ENCODE measurements at places on chromosomes 1 and 21.

DNA sequence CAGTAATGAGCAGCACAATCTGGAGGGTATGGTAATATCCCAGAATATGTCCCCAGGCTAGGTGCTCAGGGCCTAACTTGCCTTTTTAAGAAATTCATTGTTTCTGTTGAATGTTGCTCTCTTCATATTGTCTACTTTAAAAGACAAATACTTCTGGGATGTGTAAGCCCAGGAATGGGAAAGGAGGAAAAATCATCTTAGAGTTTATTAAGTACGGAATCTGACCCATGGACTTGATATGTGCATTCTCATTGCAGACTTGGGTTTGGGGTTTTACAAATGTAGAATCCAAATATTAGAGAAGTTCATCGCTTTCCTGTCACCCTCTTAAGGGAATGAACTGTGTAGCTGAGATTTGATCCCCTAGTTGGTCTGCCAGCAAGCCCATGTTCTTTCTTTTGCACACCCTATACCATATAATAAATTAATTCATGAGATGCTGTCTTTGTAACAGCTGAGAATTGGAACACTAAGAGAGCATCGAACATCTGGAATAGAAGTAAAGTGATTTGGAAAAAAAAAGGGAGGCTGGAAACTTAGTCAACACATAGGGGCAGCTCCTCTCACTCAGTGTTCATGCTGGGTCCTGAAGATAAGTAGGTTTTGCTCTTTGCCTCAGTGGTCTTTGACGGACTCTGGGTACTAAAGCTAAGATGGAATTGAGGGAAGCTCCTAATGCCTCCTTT, 235.8 kb upstream of the C1orf105 start:
- DNase-seq: no peak

- no peak for DNase-seq
These were observed 160.4 kb upstream of the HMGB4 start for GRCh38 chr1:33703464-33703863.

GRCh38 chr1:40906781-40907400, 44.7 kb upstream of the CITED4 start:
- no peak for DNase-seq

GRCh38 chr1:20220036-20220435, 33.7 kb upstream of the PLA2G2C start:
- no peak for DNase-seq

DNA sequence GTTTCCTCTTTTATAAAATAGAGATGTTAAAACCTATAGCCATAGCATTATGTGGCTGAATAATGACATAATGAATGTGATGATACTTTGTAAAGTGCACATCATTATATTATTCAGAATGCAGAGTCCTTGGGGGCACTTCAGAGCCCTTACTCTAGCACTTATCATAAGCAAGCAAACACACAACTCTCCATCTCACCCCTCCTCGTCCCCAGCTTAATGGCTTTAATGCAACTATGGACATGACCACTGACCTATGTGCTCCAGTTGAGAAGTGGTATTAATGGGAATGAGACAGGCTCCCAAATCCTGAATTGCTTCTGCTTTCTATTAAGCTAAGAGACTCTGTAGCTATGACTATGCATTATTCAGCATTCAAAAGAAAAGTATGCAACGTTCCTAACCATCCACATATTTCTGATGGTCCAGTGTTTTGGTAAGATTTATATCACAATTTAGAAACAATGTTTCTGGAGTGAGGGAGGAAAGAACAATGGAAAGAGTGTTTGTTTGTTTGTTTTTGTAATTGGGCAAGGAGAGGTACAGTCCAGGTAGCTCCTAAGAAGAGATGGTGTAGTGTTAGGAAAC, 194.0 kb upstream of the PLXNA2 start:
- no peak for DNase-seq

DNA sequence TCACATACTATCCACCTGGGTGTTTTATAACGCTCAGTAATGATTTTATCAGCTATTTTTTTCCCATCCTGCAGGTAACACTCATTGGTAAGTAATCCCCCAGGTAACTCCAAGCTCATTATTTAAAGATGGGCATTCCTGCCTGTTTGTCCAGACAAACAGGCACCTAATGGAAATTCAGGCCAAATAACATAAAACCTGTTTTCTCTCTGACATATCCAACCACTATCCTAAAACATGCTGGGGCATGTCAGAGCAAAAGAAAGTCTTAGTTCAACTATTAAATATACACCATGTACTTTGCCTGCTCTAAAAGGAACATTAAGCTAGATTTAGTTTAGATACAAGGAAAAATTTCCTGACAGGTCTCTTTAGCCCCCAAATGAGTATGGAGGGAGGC, 987.7 kb downstream of the TTLL7 start:
- no peak for DNase-seq

- DNase-seq: no peak
These were observed 6.8 kb downstream of the ETV3L start for GRCh38 chr1:157092831-157093230.

- no peak for DNase-seq
These were observed 478 bp downstream of the C2CD2 start for GRCh38 chr21:41953249-41953830.

GRCh38 chr1:14140831-14141401, 440.9 kb downstream of the PRDM2 start:
- no peak for DNase-seq

DNA sequence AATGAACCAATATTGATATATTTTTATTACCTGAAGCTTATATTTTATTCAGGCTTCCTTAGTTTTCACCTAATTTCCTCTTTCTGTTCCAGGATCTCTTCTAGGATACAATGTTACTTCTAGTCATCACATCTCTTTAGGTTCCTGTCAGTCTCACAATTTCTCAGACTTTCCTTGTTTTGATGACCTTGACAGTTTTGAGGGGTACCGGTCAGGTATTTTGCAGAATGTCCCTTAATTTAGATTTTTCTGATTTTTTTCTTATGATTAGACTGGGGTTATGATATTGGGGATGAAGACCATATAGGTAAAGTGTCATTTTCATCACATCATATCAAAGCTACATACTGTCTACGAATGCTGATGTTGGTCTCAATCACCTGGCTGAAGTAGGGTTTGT, 167.5 kb downstream of the LMX1A start:
- no peak for DNase-seq

DNA sequence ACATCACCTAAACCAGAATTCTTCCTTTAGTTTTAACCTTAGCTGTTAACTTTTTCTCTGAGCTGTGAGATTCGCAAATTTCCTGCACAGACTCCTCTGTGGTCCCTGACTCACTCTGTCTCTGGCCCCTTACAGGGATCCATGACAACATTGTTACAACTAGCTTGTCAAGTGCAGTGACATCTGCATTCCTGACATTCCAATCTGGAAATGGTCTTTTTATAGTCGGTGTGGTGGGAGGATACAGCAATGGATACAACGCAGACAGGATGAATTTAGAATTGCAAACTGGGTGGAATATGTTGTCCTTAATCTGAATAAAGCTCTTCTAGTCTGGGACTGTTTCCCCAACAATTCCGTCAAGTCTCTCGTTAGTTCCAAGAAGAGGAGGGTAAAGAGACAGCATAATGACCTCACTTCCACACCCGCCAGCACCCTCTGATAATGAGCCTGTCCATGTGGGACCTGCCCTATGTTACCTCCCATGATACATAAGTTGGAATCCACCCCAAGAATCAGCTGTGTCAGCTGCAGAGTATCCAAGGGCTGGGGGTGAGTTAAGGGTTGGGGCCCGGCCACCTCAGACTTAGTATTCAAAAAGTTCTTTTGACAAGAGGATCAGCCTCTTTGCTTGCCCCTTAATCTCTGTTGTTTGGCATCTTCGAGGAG, 49.4 kb downstream of the ILDR2 start:
- no peak for DNase-seq

- no peak for DNase-seq
These were observed 57.5 kb downstream of the PCP4 start for GRCh38 chr21:39924577-39925308.

GRCh38 chr1:41607808-41608207, 123.3 kb upstream of the EDN2 start:
- DNase-seq: no peak

DNA sequence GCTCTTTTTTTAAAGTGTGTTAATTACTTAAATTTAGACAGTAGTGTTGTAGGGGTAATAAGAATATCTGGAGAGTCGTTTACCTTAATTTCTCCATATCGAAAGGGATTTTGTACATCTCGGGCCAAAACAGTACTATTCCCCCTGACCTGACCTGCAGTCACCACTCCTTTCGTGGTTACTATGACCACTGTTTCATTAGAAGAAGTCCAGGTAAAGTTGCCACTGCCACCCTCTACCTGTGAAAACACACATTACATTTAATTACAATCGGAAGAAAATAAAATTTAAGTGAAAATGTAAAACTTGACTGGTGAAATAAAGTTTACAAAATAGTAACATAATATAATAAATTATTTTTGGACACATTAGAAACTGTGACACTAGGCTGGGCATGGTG, 37.2 kb downstream of the NUP210L start:
- no peak for DNase-seq

- DNase-seq: no peak
These were observed 173.5 kb downstream of the ST6GALNAC5 start for GRCh38 chr1:77040826-77041225.

GRCh38 chr1:67580691-67581403, 104.2 kb upstream of the GADD45A start:
- no peak for DNase-seq

GRCh38 chr1:169363046-169363730, 4.4 kb downstream of the NME7 start:
- DNase-seq: no peak

- DNase-seq: no peak
These were observed 1.0 kb downstream of the ZNF496 start for GRCh38 chr1:247330548-247331171.

- DNase-seq: no peak
These were observed 40.6 kb upstream of the NEGR1 start for GRCh38 chr1:72322910-72323309.

DNA sequence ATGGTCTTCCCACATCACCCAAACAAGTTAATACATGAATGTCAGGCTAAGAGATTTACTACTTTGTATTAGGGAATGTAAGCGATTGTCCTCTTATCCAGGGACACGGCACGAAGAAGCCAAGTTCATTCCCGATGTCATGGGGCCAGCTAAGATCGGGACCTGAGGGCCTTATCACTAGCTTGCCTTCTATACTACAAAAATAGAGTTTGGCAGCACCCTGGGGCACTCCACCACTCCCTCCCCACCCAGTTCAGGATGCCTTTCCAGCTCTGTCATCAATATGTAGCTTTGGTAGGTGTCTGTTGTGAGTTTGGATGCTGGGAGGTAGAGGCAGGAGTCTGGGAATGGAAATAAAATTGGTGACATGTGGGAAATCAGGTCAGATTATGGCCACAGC, 197.5 kb downstream of the ATG4C start:
- DNase-seq: no peak

DNA sequence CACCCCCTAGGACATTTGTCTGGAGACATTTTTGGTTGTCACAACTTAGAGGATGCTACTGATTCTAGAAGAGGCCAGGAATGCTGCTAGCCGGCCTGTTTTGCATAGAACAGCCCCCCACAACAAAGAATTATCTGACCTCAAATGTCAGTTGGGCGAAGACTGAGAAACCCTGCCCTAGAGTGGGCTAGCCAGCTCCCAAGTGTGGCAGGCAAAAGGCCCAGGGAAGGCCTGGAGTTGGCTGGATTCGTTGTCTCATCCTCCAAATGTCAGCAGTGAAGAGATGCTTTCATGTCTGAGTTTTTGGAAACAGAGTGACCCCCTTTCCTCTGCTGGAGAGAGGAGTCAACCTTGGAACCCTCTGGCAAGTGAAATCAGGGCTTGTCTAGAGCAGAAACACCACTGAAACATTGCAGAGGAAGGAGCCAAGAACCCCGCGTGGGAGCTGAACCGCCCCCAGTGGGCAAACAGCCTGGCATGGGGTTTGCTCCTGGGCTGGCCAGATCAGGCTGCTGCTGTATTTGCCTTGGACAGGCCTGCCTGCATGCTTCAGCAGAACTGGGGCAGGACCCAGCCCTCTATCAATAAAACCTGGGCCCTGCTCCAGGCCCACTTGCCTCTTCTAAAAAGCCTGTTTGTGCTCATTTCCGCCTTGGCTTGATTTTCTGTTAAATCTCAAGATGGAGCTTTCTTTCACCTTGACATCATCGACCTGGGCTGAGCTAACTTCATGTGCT, 32.9 kb downstream of the RASSF5 start:
- DNase-seq: no peak

- no peak for DNase-seq
These were observed 265.3 kb downstream of the SPATA17 start for GRCh38 chr1:217896490-217896889.

- no peak for DNase-seq
These were observed 425.5 kb downstream of the NUF2 start for GRCh38 chr1:163747261-163747660.

DNA sequence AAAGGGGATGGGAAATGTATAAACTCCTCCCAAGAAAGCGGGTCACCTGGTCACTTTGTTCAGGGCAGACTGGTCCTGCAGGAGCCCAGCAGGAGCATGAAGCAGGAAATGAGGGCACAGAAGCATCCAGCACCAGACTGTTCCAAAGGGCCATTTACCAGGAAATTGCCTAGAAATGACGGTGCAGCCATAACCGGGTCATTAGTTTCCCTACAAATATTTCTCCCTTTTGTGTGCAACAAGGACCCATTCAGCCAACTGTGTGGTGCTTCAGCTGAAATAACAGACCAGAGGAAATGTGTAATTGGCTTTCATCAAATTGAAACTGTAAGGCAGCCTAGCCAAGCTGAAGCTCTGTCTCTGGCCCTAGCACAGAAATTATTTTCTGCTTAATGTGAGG, 7.6 kb upstream of the CTTNBP2NL start:
- no peak for DNase-seq

- no peak for DNase-seq
These were observed 111.5 kb downstream of the PDE9A start for GRCh38 chr21:42764883-42765282.

DNA sequence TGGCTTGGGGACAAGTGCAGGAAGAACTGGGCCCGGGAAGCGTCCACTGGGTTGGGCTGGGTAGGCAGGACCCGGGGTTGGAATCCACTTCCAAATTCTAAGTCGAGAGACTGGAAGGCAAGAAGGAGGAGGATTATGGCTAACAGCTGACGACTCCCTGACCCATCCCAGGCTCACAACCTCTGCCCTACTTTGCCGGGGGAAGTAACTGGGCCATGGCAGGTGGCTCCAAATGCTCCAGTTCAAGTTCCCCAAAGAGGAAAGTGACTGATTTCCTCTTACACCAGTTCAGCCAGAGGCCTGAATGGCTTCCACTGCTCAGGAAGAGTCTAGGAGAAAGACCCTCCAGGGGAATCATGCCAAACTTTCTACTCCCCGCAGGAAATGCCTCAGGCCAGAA, 11.4 kb downstream of the EMC1 start:
- no peak for DNase-seq

DNA sequence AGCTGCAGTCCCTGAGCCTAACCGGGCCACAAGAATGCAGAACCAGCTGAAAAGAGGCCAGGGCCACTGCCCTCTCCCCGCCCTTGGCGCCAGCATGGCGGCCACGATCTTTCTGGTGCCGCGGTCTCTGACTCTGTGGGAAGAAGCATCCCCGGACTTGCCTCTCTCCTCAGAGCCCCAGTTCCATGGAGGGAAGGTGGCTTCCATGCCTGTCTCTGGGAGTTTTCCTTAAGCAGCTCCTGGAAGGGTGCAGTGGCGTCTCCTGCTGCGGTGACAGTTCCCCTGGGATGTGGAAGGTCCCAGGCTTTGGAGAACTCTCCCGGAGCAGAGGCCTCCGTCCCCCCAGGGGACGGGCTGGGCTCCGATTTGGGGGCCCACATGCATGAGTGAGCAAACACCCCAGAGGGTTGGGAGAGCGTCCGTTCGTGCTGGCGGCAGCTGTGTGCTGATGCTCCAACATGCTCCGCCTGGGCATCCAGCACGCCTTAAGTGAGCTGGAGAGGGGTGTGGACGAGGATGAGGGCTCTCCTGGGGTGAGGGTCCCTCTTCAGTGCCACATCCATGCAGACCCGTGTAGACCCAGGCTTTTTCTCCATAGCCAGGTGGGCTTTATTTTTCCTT, 109.8 kb upstream of the COL6A1 start:
- no peak for DNase-seq

Data from NCI-H187 (cell line).